Stimulated activated CD4-positive, alpha-beta T cell treated with anti-CD3 and anti-CD28 coated beads, Interleukin-1b, Interleukin-23, amount 100 ng/mL, for 24 hours (primary cell): ENCODE measurements at places on chromosomes 3 and 15.

DNA sequence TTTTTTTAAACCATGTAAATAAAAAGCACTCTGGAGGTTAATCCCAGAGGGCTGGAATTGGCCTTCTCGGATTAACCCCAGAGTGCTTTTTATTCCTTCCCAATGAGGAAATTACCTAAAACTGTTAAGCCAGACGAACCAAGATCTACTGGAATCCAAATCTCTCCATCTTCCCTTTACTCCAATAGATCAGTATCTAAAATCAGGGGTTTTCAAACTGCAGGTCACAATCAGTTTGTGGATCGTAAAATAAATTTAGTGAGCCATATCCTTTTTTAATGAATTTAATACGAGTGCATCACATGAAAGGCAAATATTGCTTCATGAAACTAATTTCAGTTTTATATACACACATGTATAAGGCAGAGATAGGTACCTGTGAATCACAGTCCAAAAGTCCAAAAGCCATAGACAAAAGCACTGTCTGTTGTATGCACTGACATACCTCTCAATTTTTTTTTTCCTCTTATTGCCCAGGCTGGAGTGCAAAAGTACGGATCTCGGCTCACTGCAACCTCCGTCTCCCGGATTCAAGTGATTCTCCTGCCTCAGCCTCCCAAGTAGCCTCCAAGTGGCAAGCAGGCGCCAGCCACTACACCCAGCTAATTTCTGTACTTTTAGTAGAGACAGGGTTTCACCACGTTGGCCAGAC lies 61.3 kb downstream of the TBL1XR1 start:
- DNase-seq, result no peak

- no peak for DNase-seq
Observed at GRCh38 chr15:47431501-47431900, 285.8 kb upstream of the SEMA6D start.

- DNase-seq, result no peak
Observed at GRCh38 chr3:38582941-38583645, 66.4 kb downstream of the SCN5A start.

DNA sequence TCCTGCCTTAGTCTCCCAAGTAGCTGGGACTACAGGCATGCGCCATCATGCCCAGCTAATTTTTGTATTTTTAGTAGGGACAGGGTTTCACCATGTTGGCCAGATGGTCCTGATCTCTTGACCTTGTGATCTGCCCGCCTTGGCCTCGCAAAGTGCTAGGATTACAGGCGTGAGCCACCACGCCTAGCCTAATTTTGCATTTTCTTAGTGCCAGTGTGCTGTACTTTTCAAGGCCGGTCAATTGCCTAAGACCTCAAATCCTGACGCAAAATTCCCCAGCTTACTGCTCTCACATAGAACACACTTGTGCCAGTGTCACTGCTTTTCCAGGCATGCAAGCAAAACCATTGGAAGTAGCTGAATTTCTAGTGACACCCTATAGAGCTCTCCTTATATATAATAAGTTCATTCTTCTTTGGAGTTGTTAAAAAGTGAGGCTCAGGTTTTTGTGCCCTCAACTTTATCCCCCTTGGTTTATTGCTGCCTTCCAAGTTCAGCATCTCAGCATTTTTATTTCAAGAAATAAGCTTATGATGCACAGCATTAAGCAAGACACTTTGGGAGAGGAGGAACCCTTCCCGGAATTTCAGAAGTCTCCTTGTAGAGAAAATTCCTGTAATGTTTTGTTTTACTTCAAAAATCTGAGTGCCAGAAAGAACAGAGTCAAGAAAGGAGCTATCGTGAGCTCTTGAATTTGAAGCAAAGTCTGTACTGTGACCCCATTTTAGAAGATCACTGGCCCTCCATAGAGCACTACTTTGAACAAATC lies 93.2 kb downstream of the FILIP1L start:
- no peak for DNase-seq

GRCh38 chr15:84681831-84682230 lies 23.8 kb upstream of the NMB start:
- no peak for DNase-seq

- no peak for DNase-seq
Observed at GRCh38 chr15:63677778-63678177, 80.6 kb downstream of the FBXL22 start.

GRCh38 chr3:178072391-178073305 lies 463.6 kb upstream of the KCNMB2 start:
- no peak for DNase-seq

GRCh38 chr15:28112962-28113361 lies 13.8 kb upstream of the OCA2 start:
- DNase-seq, result no peak

GRCh38 chr3:98964784-98965183 lies 63.3 kb upstream of the DCBLD2 start:
- no peak for DNase-seq

GRCh38 chr3:136171097-136171542 lies 25.0 kb downstream of the MSL2 start:
- no peak for DNase-seq

DNA sequence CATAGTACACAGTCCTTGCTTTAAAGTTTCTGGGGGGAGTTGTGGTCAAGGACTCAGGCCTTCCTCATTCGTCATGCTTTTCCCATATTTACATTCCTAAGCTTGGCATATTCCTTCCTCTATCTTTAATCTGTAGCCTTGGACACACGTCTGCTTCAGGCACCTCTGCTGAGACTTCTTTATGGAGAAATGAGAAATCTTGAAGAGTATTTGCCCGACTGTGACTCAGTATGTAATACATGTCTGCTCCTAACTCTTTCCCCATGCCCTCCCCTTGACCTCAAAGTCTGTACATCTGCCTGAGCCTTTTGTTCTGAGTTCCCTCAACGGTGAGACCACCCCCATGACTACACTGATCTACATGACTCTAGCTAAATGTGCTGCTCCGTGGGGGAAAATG lies 246.1 kb downstream of the SI start:
- DNase-seq, result no peak

DNA sequence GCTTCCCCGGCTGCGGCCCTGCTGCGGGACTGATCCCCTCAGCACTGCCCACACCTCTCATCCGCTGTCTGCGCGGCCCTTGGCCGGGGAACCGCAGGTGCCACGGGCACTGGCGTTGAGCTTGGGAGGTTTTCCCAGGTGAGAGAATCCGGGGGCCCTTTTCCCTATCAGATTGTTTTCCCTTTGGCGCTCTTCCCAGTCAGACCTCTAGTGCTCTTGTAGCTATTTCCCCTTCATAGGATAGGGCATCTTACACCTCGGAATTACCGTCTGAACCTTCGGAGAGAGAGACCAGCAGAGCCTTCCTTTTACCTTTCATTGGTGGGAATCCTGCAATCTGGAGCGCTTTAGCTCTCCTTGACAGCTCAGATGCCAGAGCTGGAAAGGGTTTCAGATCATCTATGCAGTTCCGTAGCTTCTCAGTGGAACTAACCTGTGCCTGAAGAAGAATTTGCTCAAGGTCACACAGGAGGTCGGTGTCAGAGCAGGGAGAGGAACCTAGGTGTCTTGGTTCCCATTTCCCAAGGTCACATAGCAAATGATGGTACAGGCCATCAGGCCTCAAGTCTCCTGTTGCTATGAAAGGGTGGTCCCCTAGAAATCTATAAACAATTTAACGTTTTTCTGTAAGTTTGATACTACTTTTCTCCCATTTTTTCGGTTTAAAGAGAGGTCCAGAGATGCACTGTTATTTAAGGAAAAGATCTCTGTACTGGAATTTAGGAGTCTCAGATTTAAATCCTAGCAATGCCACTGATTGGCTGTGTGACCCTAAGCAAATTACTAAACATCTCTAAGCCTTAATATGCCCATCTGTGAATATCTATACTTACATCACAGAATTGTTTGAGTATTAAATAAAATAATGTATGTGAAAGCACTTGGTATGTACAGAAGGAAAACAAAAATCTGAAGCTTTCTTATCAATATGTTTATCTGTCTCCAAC lies 916 bp downstream of the IDH3A start:
- no peak for DNase-seq

DNA sequence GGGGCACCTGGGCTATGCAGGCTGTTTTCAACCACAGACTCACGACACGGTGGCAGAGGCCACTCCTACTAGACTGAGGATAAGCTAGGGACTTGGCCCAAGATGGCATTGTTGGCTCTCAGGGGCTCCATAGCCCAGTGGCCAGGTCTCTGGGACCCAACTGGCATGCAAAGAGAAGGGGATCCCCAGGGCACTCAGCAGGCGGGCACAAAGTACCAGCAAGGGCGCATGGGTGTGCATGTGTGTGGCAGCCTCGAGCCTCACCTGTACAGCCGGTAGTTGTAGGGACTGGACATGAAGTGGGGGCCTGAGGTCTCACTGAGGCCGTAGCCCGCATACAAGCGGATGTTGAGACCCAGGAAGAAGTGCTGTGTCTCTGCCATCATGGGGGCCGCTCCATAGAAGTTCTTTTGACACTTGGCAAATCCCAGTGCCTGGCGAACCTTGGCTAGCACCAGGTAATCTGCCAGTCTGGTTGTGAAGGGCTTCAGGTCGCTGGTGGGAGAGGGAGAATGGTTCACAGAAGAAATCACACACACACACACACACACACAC lies 30.2 kb downstream of the IDH3A start:
- DNase-seq, result no peak

DNA sequence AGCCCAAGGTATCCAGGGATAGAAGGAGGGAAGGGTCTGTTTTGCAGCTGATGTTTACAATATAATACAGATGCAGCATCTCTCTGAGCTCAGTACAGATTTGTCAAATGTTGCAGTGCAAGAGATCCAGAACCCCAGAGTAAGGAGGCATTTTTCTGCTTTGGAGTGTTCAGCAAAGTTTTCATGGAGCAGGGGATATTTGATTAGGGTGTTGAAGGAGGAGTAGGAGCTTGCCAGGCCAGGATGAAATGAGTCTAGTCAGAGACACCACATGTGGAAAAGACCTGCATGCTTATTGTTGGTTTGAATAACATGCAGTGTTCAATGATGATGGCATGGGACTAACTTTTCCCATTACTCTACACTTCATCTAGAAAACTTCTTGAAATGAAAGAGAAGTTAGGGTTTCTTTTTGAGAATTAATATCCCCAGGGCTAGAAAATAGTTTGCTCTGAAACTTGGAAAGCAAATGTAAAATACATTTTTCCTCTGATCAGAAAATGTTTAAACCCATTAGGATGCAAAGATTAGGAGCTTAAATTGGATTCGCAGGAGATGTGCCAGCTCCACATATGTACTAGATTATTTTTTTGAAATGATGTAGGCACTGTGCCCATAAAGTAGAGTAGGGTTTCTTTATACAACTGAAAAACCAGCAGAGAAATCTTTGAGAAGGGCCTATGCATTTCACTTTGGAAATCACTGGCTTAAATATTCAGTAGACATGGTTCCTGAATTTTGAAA lies 243.8 kb downstream of the CACNA2D3 start:
- no peak for DNase-seq

DNA sequence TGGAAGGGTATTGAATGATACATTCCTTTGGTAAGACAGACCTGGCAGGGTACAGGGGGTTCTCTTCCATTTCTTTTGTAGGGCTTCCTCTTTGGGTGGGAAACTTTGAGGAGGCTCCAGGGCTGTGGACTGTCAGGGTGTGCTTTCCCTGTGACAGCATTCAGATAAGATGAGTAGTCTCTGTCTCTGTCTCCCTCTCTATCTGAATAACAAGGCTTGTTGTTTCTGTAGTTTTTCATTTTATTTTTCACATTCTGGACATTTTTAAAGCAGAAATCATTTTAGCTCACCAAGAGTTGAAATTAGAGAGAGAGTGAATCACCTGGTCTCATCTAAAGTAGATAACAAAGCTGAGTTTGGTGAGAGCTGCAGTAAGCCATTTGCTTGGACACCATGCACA lies 100.8 kb upstream of the TPM1 start:
- no peak for DNase-seq

GRCh38 chr3:171731691-171732090 lies 78.6 kb downstream of the PLD1 start:
- no peak for DNase-seq

GRCh38 chr3:111961461-111962164 lies 17.2 kb upstream of the ABHD10 start:
- no peak for DNase-seq

GRCh38 chr3:37726525-37727290 lies 135.0 kb upstream of the CTDSPL start:
- no peak for DNase-seq

DNA sequence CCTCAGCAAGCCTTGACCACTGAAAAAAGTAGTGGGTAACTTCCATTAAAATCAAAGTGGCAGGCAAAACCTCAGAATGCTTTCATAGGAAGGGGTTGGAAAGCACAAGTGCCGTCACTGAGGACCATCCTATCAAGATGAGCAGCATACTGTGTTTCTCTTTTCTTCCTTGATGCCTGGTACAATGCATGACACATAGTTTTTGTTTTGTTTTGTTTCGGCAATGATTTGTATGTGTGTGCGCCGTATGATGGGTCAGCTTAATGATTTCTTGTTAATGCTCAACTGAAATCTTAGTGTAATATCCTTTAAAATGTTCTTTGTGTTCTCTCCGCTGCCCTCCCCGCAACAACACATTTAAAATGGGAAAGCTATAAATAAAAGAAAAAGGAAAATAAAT lies 476.4 kb upstream of the KCNMB2 start:
- no peak for DNase-seq

- no peak for DNase-seq
Observed at GRCh38 chr15:31439328-31439727, 112.7 kb downstream of the KLF13 start.

GRCh38 chr3:11010426-11011165 lies 18.0 kb downstream of the SLC6A1 start:
- no peak for DNase-seq

- no peak for DNase-seq
Observed at GRCh38 chr15:37638691-37639090, 295.7 kb upstream of the TMCO5A start.

DNA sequence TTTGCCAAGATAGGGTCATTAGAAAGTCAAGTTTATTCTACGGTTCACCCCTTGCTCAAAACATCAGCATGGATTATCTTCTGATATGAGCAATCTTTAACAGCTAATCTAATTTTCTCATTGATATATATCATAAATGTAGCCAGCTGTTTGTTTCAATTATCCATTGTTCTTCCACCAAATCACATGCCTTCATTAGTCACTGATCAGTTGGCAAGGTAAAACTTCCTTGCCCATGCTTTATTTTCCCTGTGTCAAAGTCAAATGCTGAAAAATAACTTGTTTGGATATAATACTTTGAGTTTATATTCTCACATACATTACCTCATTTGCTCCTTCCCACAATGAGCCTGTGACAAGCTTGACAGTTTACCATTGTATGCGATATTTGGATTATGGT lies 60.6 kb downstream of the DPH6 start:
- DNase-seq, result no peak

- DNase-seq, result no peak
Observed at GRCh38 chr15:61364871-61365270, 135.8 kb upstream of the RORA start.

- no peak for DNase-seq
Observed at GRCh38 chr3:189598530-189599225, 32.5 kb upstream of the TP63 start.

DNA sequence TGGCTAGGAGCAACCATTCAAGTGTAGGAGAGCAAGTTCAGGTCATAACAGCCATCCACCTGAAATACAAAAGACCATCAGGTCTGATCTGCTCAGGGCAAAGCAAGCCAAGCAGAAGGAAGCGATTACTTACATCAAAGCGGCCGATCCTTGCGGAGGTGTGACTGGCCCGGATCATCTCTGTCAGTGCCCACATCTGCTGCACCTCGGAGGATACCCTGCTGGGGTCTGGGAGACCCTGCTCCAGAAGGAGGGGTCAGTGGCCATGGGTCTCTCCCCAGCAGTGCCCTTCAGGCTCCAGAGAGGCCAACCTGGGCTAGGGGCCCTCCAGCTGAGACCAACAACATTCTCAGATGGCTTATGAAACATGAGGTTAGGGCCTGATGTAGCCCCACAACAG lies 2.5 kb upstream of the AMT start:
- no peak for DNase-seq

- no peak for DNase-seq
Observed at GRCh38 chr3:158668506-158668905, 3.9 kb downstream of the LXN start.
